NCI-H1105 (cell line): ENCODE measurements at places on chromosomes 1 and 21.
A peak's percentile ranks its signal among the peaks of the same experiment; 100 is the strongest.

- no peak for DNase-seq
Measured at GRCh38 chr1:81689531-81689941, 111.2 kb upstream of the ADGRL2 start.

DNA sequence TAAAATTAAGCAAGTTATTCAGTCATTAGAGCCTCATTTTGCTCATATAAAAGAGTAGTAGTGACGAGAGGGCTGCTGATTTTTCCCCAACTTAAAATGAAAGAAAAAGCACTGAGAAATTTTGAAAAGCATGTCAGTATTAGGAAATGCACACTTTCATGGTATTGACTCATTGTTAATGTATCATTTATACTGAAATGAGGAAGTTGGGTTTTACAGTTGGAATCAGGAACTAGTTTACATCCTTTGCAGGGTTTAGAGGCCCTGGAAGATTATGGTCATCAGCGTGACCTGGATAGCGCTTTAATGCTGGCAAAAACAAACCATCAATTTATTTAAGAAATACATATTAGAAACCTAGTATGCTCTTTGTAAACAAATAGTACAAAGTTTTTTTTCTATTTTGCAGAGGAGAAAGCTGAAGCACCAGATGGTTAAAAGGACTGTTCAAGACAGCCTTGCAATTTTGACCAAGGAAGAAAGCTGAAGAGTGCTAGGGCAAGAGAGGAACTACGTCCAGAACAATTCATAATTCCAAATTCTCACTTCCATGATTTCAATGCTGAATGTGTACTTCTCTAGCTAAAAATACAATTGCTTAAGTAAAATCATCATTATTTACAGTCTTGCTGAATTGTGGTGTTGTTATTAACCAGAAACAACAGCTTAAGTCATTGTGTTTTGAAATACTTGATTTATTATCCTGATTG, 94.8 kb upstream of the SGIP1 start:
- no peak for DNase-seq

DNA sequence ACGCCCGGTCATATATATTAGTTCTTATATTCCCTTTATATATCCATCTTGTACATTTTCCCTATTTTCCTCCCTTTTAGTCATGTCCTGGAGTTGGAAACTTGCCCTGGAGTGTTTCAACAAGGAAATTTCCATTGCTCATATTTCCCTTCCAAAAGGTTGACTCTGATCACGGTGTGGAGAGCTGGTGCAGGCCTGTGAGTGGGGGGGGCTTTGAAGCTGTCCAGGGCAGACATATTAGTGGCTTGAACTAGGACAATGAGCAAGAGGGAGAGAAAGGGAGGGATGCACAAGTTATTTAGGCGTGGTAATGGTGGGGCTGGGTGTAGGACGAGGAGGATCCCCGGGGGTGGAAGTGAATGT, 30.4 kb upstream of the TMEM61 start:
- DNase-seq = no peak

GRCh38 chr1:217946511-217946910, 315.4 kb downstream of the SPATA17 start:
- no peak for DNase-seq

DNA sequence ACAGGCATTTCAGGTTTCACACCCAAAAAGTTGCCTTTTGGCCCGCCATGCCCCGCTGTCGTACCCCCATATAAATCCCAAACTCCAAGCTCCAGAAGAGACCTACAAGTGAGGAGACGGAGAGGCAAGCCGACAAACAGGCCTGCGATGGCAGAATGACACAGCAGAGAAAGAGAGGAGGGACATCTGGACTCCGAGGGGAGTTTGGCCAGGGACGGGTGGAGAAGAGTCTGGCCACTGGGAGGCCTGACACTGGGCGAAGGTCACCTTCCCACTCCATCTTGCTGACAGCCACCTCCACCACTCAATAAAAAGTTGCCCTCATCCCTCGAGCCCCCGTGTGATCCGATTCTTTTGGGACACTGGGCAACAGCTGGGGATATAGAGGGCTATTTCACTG, 1.9 kb upstream of the CFH start:
- DNase-seq = no peak

DNA sequence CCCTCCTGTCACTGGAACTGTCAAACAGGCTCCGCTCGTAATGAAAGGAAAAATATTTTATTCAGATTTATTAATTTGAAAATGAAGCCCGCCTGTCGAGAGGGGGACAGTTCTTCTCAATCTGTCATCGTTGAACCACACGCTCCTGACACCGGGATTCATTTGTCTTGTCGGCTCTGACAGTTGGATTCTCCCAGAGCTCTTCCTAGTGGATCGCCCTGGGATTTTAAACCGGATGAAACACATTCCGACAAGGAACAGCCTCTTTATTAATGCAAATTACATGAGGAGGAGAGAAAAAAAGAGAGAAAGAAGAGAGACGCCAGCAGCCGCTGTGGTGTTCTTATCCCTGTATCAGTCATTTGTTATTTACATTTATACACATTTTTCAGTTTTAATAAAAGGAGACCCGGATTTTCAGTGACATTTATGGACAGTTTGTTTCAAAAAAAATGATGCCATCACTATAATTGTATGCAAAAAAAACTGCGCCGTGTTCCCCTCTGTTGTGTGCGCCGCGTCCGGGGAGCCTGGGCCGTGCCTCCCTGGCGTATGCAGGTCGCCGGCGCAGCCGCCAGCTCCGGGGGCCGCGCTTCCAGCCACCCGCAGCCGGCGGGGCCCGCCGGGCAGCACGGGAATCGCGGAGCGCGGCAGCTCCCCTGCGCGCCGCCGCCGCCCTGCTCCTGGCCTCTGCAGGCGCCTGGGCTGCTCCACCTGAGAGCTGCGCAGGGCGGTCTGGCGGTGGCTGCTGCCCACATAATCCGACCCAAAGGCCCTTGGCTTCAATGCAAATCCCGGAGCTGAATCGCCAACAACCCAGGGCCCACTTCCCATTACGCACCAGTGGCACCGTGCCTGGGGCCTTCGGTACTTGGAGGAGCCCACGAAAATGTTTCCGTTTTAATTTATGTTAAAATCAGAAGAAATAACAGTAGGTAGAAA, 237.9 kb upstream of the PBX1 start:
- no peak for DNase-seq

GRCh38 chr1:53153752-53154151, 11.3 kb upstream of the SLC1A7 start:
- no peak for DNase-seq

DNA sequence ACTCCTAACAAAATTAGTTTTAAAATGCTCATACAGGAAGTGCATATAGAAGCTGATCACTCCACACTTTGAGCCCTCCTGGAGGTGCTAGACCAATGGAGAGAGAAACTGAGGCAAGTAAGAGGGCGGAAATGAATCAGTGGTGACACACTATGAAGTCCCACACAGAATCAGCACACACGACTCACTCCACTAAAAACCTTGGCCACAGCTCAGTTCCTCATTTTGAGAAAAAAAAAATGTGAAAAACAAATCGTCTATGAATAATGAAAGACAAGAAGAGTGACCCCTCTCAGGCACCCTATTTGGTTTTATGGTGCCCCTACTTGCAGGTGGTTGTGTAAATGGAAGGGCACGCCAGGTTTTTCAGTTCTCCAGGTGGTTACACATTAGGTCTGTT, 675.1 kb upstream of the BRINP3 start:
- DNase-seq = no peak

GRCh38 chr1:232620356-232620969, 9.5 kb downstream of the SIPA1L2 start:
- peak; percentile 87 for DNase-seq

- DNase-seq = no peak
Measured at GRCh38 chr1:40802078-40802741, 18.6 kb downstream of the KCNQ4 start.

DNA sequence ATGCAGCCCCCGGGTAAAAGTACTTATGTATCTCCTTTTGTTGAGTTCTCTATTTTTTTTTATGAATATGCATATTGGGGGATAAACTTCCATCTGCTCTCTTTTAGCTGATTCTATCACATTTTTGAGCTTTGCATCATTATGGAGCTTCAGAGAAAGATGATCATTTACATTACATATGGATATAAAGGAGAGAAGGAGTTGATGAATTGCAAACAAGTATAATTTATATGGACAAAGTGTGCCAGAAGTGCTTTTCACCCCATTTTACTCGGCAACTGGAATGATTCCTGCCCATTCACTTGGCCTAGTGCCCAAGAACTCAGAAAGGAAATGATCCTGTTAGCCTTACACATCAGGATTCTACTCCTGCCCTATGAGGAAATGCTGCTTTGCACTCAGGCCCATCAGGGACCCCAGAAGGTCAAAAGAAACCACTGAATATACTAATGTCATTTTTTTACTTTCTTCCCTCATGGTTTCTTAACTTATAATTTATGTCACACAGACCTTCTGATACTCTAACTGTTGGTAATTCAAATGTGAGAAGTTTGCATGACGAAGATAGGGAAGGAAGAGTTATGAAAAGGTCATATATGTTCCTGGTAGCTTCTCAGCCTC, 65.6 kb downstream of the SAMSN1 start:
- DNase-seq = peak; percentile 13

DNA sequence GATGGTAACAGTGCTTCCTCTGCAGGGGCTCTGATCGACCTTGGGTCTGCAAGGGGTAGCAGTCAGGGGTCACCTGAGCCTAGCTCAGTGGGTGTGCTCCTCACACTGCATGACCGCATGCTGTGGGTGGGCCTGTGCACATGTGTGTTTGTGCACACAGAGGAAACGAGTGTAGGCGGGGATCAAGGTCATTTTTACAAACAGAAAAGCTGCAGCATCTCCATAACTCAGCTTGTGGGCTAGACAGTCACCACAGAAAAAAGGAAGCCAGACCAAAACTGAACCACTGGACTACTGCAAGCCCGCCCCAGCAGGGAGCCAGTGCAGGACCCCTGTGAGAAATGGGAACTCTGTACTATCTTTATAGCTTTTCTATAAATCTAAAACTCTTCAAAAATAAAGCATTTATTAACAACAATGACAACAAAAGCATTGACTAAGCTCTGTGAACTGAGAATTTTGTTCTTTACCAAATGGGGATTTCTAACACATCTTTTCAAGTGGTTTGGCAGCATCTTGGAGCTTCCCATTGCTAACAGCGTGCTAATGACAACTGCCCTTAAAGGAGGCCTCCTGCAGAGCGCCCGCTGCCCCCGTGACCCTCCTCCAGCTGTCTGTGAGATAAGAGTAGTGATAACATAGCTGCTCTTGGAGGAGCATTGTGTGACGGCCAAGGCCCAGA, 19.9 kb upstream of the NEK2 start:
- DNase-seq = no peak

DNA sequence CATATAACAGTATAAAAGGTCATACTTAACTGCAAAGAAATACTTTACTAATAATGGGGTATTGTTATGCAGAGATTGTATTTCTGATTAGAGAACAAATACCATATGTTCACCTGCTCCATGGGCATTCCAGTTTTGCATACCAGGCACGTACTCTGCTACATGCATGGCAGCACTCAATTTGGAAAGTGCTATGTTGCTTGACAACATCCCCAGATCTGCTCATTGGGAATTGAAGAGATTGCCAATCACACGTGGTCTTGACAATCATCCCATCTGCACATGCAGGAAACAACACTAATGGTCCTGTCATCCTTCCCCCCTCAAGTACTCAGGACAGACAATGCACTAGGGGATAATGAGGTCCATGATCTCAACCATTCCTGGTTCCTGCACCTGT, 63.4 kb upstream of the PDE4B start:
- no peak for DNase-seq

GRCh38 chr1:191260056-191260455, 782.4 kb upstream of the BRINP3 start:
- no peak for DNase-seq

DNA sequence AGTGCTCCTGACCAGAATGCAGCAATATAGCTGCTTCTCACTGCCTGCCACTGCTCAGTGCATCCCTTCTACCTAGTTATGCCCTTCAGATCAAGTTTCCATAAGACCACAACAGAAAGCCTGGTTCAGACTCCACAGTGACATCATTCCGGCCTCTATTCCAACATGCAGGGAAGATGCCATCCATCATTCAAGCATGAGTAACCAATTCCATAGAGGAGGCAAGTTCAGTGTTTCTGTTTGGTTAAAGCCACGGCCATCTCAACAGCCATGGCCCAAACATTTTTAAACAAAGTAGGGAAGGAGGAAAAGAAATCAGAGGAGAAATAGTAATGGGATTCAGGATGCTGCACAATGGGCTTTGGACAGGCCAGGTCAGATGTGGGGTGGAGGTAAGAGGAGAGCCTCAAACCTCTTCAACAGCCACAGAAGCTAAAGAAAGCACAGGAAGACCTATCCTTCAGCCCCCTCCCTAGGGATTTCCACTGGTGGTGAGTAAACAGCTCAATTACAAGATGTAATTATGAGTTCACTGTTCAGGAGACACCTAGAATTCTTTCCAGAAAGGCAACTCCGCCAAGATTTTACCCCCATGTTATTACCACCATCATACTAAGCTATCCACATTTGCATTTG, 484.9 kb downstream of the SETD4 start:
- no peak for DNase-seq

- DNase-seq = no peak
Measured at GRCh38 chr1:246077476-246077875, 429.6 kb downstream of the SMYD3 start.

DNA sequence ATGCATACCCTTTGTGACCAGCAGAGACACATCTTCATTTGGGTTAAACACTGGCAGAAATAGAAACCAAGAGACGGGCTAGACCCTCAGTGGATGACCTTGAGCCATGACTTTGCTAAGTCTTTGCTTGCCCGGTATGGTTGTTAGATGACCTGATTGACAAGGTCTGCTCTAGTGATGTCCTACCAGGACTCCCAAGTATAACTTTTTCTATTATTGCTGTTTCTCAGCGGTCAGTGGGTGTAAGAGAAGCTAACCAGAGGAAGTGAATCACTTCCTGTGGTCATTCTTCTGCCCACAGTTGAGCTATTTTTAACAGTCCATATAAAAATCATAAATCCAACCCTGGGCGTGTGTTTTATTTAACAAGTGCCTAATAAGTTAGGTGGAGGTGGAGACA, 126.2 kb upstream of the ETS2 start:
- DNase-seq = no peak

DNA sequence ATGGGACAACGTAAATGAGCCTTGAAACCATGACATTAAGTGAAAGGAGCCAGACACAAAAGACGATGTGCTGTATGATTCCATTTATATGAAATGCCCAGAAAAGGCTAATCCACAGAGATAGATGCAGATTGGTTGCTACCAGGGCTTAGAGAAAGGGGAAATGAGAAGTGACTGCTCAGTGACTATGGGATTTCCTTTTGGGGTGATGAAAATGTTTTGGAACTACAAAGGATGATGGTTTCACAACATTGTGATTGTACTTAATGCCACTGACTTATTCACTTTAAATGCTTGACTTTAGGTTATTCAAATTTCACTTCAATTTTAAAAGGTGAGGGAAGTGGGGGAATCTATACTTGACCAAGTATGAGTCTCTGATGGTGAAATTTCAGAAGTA, 414.3 kb downstream of the SETD4 start:
- no peak for DNase-seq

GRCh38 chr1:65209005-65209885, 61.2 kb downstream of the AK4 start:
- peak; percentile 11 for DNase-seq

- peak; percentile 63 for DNase-seq
Measured at GRCh38 chr1:111738133-111738435, 1.1 kb downstream of the INKA2 start.

GRCh38 chr1:20486457-20487235, 636 bp upstream of the CAMK2N1 start:
- peak; percentile 89 for DNase-seq

GRCh38 chr1:33255347-33256220, 708 bp upstream of the ZNF362 start:
- peak; percentile 1 for DNase-seq

- DNase-seq = no peak
Measured at GRCh38 chr1:245587435-245588115, 432.8 kb downstream of the KIF26B start.
